Fibroblast of skin of right biceps (primary cell): ENCODE measurements at places on chromosomes 12 and 14.
A peak's percentile ranks its signal among the peaks of the same experiment; 100 is the strongest.

DNA sequence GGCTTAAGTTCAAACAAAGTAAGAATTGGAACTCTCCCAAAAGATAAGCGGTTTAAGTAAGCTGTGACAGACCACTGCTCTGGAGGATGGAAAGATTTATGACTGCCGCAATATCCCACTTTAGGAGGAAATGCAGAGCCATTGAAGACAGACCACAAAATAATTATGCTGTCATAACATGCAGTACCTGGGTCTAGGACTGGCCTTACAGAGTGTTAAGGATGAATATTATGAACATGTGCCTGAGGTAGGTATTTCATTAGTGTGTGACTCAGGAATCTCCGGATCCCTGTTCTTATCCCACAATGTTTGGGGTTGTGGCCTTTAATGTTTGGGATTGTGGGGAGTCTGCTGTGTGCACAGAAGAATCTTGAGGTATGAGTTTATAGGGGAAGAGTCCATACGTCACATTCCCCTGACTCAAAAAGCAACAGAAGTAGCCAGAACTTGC lies 114.9 kb downstream of the SAMD4A start:
- peak; percentile 87 for DNase-seq

DNA sequence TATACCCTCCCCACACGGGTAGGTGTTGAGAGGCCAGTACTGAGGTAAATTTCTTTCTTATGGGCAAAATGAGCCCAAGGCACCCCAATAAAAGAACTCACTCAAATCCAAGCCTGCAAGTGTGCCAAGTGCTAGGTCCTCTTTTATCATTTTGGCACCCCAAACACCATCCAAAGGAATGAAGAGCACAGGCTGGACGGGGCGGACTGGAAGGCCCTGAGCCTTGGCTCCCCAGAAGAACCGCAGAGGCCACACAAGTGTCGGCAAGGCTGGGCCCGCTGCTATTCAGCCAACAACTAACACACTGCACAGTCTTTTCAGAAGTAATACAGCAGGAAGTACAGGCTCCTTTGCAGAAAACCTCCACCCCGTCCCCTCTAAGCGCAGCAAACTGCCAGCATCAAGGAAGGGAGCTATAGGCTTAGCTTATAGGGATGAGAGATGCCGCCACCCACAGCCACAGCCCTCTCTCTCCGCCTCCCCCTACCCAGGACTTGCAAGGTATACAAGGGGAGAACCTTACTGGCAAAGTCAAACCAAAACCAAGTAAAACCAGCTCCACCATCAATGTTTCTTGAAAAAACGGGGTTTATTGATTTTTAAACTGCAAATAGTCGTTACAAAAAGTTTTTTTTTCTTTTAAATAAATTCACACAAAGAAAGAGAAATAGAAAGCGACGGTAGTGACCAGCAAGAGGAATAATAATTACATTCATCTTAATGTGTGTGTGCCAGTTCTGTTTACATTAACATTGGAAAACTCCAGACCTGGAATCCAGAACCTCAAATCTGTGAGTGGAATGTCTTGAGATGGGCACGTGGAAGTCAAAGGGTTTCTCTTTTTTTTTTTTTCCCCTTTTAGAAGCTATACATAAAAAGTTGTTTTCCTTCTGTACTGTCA lies 5.5 kb downstream of the ZFP36L1 start:
- DNase-seq: no peak

DNA sequence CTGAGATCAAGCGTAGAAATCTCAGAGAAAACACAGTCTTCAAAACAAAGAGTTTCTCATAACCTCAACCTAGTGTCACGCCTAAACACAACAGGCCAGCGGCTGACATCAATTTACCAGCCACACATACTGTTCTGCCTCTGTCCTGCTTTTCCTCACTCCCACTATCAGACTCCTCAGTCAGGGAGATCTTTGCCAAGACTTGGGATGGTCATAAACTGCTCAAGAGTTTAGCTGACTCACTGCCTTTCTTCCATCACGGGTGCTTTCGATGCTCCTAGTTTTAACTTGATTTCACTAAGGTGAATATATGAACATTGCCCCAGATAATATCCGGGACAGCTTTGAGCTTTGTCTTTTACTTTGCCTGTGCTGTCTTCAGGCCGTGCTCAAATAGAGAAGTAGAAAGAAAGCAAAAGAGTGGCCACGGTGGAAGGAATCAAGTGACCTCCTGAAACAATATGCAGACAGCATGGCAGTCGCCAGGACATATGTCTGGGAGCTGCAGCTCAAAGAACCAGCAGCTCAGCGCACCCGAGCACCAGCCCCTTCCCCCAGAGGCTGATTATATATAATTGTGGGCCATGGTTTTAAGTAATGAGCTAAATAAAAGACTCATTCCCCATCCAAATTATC lies 12.1 kb downstream of the MDM1 start:
- DNase-seq: peak; percentile 48

- no peak for DNase-seq
Measured at GRCh38 chr12:85283560-85283959, 3.5 kb downstream of the ALX1 start.

- peak; percentile 98 for DNase-seq
Measured at GRCh38 chr12:67827820-67828383, 161.3 kb upstream of the IFNG-AS1 start.

DNA sequence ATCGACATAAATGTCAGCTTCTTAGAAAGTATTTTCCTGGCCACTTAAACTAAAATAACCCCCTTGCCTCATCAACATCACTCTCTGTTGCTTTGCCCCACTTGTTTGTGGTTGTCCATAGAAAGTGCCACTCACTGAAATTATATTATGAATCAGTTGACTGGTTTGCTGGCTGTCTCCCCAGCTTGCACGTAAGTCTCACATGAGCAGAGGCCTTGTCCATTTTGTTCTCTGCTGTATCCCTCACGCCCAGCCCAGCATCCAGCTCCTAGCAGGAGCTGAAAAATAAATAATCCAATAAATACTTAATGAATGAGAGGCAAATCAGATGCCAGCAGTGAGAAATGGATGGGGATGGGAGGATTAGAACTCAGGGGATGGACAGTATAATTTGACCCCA lies 159.3 kb downstream of the KSR2 start:
- no peak for DNase-seq

GRCh38 chr14:86646696-86647690 lies 1117.0 kb downstream of the FLRT2 start:
- peak; percentile 58 for DNase-seq

GRCh38 chr14:92990456-92991430 lies 67.8 kb downstream of the CHGA start:
- no peak for DNase-seq

DNA sequence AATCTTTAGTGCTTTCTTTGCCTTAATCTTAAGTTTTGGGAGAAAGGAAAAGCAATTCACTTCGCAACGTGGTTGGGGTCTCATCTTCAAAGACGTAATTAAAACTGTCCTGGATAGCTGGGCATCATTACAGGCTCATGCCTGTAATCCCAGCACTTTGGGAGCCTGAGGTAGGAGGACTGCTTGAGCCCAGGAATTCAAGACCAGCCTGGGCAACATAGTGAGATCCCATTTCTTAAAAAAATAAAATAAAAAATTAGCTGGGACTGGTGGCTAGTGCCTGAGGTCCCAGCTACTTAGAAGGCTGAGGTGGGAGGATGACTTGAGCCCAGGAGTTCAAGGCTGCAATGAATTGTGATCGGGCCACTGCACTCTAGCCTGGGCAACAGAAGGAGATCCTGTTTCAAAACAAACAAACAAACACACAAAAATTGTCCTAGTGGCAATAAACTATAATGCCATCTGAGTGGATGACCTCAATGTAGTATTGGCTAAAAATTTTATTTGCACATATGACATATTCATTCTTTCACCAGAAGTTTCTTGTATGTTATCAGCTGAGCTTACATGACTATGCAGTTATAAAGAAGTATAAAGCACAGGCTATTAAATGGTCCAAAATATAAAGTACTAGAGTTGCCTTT lies 1.6 kb upstream of the MNAT1 start:
- DNase-seq: no peak

DNA sequence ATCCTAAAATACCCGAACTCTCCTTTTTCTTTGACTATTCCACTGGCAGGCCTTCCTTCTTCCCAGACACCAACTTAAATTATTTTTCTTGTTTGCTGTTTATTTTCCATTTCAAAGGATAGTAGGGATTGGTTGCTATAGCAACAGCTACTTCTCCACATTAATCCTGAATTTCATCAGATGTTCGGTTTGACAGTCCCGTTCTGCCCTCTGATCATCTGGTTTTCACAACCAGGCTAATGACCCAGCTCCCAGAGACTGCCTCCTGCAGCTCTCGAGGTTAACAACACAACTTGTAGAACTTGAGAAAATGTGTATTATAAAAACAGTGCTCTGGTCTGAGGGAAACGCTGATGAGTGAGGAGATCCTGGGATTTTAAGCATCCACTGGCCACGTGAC lies 45.5 kb downstream of the NUAK1 start:
- peak; percentile 43 for DNase-seq

- no peak for DNase-seq
Measured at GRCh38 chr12:58034311-58034710, 92.9 kb downstream of the ATP23 start.

GRCh38 chr12:91975891-91976290 lies 169.8 kb downstream of the BTG1 start:
- DNase-seq: no peak

- no peak for DNase-seq
Measured at GRCh38 chr12:74626397-74626796, 88.8 kb downstream of the ATXN7L3B start.

- no peak for DNase-seq
Measured at GRCh38 chr12:20863056-20863455, 52.6 kb downstream of the SLCO1B3 start.

DNA sequence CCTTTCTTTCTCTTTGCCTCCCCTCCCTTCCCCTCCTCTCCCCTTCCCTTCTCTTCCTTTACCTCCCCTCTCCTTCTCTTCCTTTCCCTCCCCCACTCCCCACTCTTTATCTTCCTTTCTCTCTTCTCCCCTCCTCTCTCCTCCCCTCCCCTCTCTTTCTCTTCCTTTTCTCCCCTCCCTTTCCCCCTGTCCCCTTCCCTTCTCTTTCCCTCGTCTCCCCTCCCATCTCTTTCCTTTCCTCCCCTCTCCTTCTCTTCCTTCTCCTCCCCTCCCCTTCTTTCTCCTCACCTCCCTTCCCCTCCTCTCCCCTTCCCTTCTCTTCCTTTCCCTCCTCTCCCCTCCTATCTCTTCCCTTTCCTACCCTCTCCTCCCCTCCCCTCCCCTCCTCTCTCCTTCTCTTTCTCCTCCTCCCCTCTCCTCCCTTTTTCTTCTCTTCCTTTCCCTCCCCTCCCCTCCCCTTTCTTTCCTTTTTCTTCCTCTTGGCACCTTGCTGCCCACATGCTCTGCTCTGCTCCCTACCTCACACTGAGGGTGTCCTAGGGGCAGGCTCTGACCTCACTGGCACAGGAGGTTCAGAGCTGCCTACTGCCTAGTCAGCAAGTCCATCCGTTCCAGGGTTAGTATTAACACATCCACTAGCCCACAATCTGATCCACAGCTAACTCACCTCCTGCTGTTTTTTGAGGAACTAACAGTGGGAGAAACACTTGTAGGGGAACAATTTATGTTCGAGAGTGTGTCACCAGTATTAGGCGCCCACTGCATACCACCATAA lies 101.0 kb downstream of the NUAK1 start:
- no peak for DNase-seq

DNA sequence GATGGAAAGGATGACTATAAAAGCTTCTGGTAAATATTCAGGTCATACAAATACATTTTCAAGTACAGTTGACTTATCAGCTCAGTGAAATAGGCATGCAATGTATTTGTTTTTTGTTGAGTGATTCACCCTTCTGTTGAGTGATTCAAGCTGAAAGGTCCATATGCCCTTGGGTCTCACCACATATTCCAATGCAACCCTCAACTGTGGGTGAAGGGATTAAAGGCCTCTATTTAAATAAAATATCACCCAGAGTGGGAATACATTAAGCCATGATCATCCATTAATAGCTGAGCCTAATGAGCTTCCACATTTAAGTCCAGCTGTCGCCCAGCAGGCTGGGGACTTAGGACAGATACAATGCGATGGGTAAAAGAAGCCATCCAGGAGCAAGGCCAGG lies 120.2 kb downstream of the CRACR2A start:
- DNase-seq: peak; percentile 20

DNA sequence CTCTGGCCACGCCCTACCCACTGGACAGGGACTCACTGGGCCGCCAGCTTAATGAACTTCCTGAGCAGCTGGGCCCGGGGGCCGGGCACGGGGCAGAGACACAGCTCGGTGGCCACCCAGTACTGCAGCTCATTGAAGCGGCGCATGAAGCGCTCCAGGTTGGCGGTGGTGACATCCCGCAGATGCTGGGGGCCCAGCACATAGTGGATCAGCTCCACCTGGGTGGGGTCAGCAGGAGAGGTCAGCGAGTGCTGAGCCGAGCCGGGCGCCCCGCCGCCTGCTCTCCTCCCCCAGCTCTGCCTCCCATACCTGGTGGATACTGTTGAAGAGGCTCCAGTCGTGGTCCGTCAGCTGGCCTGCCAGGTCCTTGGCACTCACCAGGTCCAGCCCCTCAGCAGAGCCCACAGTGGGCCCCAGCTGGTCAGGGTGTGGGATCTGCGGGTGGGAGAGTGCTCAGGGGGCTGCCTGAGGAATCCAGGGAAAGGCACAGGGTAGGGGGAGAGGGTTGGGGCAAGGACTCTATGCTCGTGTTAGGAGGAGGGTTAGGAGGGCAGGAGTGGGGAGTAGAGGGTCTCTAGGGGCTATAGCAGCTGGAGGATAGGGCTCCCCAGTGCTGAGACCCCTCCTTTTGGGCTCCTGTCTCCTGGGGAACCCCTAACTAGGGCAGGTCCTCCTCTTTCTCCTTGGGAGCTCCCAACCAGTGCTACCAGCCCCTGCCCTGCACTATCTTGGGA lies 15.5 kb upstream of the ENDOU start:
- DNase-seq: no peak

DNA sequence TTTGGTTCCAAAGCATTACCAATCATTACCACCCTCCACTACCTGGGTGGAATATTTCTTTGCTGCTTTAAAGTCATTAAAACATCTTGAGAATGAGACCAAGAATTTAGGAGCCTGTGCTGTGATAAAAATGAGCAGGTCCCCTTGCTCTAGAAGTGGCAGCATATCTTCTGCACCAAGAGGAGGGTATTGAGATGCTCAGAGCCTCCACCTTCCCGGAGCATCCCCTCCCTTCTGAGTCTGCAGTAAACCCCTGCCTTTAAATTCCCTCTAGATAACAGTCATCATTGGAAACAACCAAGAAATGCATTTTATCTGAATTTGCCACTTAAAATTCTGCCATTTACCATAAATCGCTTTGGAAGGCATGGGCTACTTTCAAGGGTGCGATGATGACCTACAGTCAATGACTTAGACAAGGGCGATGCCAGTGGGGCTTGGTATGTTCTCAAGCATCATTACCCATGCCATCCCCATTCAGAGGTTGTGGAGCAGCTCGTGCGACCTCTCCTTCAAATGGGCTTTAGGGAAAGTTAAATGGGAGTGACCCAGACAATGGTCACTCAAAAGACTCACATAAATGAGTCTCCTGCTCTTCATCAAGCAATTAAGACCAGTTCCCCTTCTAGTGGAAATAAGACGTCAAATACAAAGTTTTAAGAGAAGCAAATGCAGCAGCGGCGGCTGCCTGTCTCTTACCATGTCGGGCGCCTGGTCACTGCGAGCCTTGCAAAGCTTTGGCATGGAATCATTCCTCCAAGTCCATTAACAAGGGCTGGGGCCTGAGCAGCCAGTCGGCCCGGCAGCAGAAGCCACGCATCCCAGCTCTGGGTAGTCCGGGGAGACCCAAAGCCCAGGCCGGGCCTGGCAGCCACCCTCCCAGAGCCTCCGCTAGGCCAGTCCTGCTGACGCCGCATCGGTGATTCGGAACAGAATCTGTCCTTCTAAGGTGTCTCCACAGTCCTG lies 334.5 kb downstream of the TMEM121 start:
- DNase-seq: no peak

- DNase-seq: peak; percentile 34
Measured at GRCh38 chr14:72947366-72948160, 21.3 kb downstream of the DCAF4 start.
